Small intestine (tissue), 16 donors: ENCODE measurements at places on chromosomes 4 and X. TPM values are rescaled to one million over a fixed set of nuclear protein-coding genes. Genes with fewer than 3 reads are reported as not detected.

DNA sequence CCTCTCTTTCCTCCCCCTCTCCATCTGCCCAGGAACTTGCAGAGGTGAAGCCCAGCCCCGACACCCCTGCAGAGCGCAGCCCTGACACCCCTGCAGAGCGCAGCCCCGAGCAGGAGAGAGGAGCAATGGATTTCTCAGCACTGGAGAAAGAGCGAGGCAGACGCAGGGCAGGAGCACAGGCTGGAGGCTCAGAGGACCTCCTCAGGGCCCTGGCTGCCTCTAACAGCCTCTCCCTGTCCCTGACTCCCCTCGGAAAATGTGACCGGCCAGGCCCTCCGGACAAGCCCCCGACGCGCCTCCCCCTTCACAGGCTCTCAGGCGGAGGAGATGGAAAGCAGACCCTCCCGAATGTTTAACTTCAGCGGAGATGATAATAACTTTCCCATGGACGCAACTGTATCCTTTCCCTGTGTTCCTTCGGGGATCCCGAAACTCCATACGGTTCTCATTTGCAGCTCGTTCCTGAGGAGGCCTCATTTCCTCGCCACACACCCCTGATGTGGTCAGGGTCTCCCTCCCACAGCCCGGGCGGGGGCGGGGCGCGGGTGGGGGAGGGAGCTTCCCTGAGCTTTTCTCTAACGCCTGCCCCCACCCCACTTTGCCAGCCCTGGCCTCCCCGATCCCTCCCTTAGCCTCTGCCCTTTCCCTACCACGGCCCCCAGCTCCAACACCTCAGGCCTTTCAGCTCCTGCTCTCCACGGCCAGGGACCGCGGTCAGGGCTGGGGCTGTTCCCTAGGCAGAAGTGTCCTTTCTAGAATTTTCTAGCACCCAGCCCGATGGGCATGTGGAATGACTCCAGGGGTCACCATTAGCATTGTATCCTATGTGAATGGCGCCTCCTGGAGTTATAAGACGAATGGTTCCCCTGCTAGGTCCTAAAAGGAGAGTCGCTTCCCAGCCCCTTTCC is 201.1 kb upstream of the BCOR start:
- no peak for DNase-seq

DNA sequence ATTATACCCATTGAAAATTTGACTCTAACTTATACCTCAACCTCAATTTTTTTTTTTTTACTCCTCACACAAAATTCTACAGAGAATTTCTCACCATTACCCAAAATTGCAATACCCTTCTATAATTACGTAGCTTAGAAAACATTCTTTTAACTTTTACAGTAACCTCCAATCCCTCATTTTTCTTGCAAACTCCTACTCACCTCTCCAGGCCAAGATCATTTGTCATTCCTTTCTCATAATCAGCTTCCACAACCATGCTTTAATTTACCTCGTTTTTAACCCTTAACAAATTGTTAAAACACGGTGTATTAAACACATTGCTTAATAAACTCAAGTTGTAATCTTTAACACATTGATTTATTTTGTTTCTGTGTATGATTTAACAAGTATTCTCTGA is 289.7 kb upstream of the TRAM1L1 start:
- no peak for DNase-seq

Gene XAGE1B
- not detected for polyA plus RNA-seq

DNA sequence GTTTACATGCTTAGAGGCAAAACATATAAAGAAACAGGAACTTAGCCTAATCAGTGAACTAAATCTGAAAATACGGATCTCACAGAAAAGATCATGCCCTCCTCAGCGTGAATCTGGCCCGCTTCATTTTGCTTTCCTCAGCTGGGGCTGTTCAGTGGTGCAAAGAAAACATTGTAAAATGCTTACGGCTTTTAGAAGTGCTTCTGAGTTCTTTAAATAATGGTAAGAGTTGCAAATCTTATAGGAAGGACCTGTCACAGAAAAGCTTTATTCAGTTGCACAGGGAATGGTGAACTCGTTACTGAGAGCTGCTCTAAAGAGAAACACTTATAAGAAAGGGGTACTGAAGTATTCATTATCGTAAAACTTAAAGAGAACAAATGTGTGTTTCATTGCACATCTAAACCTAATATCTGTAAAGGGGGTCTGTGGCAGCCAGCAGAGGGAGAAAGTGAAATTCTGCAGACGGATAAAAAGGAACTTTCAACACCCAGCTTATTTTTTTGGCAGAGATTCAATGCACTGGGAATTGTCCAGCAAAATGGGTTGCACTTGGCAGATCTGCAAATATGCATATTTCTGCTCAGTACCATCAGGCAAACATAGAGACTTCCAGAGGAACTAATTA is 139.2 kb upstream of the ANK2 start:
- no peak for DNase-seq
